ENCODE measurements at places on chromosomes 7 and 10.

DNA sequence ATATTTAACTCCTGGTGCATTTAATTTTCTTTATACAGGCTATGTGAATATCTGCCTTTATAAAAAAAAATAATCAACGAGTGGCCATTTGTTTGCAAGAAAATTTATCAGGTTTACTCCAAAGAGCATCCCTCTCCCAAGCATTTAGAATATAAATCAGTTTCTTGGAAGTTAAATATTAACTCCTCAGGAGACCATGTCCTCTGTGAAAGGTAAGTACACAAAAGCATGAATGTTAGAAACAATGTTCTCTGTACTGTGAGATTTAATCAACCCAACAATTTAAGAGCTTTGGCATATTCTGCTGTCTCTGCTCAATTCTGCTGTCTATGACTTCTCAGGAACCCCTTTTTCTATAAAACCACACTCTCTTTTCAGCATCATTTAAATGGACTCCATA lies 119.3 kb upstream of the LAMB4 start:
- DNase-seq, result no peak

DNA sequence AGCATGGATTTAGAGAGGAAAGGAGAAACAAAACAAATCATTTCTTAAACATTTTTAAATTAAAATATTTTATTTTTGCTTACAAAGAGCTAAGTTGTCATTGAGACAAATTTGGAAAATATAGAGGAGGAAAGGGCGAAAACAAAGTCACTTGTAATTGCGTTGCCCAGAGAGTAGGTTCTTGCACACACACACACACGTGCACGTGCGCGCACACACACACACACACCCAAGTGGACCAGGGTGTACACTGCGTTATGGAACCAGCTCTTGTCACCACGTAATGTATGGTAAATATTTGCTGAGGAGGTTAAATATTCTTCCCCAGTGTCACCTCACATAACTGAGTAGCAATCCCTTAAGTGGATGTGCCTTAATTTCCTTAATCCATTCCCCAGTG lies 21.6 kb downstream of the SHH start:
- DNase-seq, result no peak

DNA sequence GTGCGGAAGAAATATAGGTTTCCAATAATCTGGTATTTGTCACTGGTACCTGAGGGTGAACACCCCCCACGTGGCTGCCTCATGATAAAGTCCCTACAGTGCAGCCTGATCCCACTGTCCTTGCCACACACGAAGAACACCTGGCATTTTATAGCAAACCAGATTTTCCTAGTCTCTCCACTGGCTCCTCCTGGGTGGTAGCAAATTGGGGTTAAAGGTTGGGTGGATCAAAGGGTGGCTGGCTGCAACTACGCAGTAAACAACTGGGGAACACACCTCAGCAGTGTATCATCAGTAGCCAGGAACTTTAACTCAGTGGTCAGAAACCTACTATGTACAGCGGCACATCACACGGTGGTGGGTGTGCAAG lies 10.3 kb downstream of the SEPHS1 start:
- no peak for DNase-seq

DNA sequence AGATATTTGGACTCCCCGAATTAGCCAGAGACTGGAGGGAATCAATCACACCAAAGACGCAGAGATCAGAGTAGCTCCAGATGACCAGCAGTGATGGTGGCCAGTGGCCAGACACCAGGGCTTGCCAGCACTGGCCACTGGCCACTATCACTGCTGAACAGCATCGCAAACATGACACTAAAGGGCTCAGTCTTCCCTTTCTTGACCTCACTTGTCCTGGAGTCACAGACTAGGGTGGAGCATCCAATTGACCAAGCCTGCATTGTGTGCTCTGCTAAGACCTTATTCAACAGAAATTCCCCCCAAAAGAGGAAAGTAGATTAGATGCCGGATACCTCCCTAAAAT lies 234.7 kb downstream of the CREB5 start:
- DNase-seq, result no peak

- peak; percentile 32 for DNase-seq
Observed at GRCh38 chr10:43255634-43256431, 11.0 kb downstream of the RASGEF1A start.

DNA sequence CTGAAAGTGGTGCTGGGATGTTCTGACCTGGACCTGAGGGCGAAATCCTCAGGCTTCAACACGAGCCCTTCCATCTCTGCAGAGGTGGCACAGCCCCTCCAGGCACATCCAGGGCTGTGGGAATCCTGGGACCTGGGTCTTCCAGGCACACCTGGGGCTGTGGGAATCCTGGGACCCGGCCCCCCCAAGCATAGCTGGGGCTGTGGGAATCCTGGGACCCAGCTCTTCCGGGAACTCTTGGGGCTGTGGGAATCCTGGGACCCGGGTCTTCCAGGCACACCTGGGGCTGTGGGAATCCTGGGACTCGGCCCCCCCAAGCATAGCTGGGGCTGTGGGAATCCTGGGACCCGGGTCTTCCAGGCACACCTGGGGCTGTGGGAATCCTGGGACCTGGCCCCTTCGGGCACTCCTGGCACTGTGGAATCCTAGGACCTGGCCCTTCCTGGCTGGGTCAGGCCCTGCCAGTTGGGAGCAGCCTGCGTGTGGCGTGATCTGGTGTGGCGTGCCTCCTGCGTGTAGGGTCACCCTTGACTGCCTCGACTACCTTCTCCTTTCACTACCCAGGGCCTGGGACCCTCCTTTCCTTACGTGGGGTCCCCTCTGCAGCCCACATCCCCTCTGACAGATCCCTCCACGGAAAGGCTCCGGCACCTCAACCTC lies 124.0 kb downstream of the WDR37 start:
- no peak for DNase-seq

Data from CD4-positive, alpha-beta T cell treated with Interleukin-6 at 100 ng/mL for 8 hours (primary cell).